Activated gamma-delta T cell treated with anti-CD3 and anti-CD28 coated beads, Interleukin-2, amount 50 U/mL, for 16 hours (primary cell): ENCODE measurements at places on chromosomes 4 and X.

GRCh38 chrX:112536544-112536943, 143.2 kb downstream of the LHFPL1 start:
- no peak for DNase-seq

DNA sequence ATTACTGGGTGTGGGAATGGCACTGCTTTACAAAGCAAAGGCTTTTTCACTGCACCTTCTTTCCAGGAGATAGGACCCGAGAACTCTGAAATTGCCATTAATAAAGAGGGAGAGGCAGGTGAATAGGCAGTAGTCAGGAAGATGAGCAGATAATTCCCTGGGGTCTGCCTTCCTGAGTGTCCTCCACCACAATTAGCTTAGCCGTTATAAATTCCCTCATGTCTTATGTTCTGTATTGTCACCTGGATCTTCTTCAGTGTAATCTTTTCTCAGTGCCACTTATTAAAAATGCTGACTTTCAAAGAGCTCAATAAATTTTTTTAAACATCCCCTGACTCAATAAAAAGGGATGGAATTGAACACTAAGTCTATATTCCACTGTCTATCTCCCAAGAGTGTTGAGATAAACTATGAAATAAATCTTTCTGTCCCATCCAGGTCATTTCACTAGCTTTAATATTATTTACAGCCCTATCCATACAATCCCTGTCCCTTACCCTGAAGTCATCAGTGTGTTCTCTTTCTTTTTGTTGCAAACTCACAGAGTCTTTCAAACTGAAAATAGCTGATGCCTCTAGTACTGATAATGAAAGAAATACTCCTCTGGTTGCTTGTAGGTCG, 272.2 kb upstream of the NRK start:
- DNase-seq: no peak

GRCh38 chr4:59348949-59349348, 1851.2 kb upstream of the ADGRL3 start:
- no peak for DNase-seq

GRCh38 chr4:110998320-110998719, 375.4 kb upstream of the PITX2 start:
- no peak for DNase-seq

GRCh38 chr4:40412388-40412787, 77.3 kb downstream of the CHRNA9 start:
- DNase-seq: no peak

DNA sequence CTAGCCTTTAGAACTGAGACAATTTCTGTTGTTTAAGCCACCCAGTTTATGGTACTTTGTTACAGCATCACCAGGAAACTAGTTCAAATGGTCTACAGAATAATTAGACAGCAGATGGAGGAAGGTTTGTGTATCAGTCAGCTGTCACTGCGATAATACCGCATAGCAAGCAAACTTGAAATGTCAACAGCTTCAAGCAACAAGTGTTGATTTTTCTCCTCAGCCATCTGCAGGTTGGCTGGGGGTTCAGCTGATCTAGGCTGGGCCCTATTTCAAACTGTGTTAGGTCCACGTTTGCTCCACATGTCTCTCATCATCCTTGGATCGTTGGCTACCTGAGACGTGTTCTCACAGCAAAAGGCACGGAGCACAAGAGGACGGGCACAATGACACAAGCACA, 19.2 kb upstream of the PHEX start:
- no peak for DNase-seq

DNA sequence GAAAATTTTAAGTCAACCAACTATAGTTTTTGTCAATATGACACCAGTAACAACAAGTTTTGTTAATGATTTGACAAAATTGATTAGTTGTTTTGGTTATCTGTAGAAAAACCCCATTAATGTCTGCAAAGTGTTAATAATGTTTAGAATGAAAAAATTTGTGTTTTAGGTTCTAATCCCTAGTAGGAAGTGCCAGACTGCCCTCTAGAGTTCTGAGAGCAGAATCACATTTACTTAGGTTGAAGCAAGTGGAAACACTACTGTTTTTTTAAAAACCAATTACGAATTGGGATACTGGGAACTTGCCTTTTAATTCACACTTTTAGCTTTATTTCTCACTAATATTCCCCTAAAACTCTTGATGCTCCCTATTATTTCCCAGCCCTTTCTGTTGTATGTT, 101.1 kb upstream of the CYLC1 start:
- DNase-seq: no peak

- no peak for DNase-seq
These were observed 4.0 kb downstream of the LDB2 start for GRCh38 chr4:16894406-16894805.
